Activated T-cell treated with anti-CD3 and anti-CD28 coated beads for 24 hours (primary cell): ENCODE measurements at places on chromosomes 12 and 14.

DNA sequence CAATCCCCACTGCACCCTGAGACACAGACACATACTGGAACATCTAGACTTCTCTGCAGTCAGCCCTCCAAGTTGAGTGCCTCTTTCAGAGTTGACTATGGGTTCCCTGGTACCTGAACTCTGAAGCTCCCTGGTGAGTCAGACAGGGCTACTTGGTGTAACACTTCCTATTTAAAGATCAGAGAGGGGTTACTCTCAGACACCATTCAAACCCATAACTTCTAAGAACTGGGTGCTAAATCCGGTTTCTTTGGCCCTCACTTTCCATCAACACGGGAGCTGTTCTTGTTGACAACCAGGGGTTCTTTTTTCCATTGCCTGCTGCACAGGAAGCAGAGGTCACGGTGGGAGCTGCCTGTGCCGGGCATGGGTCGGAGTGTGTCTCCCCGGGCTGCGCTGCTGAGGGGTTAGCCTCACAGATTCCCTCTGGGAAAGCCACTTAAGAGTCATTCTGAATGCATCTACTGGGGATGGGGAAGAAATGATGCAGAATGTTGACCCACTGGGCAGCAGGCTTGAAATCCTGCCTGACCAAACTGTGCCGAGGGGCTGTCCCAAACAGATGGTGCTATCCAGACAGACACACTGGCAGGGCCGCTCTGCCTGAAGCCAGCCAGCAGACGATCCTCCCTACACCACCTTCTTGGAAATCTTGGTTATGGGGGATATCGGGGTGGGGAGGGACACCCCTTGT lies 74.1 kb downstream of the PITPNM2 start:
- DNase-seq: peak; percentile 58

- DNase-seq: no peak
Measured at GRCh38 chr12:24233519-24234246, 284.2 kb upstream of the SOX5 start.

GRCh38 chr14:23302290-23303225 lies at the start of gene PPP1R3E:
PPP1R3E (minus strand) TSS chr14:23302859; CDS start chr14:23302576, 283 bp downstream.
- peak; percentile 79 for DNase-seq

DNA sequence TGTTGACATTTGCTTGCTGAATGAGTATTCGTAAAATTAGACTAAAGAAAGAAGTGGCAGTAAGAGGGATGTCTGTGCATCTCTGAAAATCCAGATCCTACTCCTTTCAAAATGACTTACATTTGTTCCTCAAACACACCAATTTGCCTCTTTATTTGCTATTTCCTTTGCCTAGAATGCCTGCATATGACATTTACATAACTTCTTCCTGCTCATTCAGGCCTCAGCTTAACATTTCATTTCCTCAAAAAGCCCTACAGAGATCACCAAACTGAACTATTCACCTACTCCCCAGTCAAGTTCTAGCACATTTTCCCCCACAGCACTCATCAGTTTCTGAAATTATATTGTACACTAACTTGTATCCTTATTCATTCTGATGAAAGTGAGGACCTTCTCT lies 907.2 kb downstream of the LRFN5 start:
- DNase-seq: no peak

DNA sequence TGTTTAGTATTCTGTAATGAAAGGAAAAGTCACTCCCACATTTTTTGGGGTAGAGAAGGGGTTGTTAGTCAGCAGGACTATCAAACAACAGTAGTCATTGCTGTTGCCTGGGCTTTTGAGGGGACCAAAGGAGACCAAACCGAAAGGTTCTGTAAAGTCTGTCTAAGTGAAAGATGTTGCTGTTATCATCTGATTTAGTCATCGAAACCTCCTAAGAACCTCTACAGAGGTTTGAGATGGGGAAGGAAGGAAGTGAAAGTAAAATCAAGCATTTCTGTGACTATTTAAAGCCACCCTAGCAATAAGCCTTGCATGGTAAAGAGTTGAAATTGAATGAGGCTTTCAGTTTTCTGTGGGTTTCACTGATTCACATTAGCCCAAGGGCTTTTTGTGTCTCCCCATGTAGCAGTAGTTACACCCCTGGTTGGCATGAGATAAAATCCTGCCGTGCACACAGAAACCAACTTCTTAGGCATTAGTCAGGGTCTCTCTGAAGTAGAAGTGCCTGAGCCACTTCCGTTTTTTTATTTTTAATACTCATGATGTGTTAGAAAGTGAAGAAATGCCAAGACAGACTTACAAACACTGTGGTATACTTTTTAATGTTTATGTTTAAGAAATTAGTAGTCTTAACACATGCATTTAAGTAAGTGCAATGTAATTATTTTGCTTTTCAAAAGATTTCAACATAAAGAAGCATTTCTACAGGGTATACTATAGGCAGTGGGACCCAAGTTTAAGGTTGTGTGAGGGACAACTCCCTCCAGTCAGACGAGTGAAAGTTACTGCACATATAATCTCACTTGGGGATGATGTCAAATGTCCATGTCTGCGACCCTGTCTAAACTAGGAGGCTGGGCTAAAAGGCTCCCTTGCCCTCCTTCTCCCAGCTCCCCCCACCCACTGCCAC lies 50.4 kb downstream of the DYRK2 start:
- DNase-seq: peak; percentile 67

GRCh38 chr12:77377116-77377515 lies 311.7 kb upstream of the E2F7 start:
- DNase-seq: no peak

GRCh38 chr14:30312214-30312613 lies 246.7 kb upstream of the G2E3 start:
- DNase-seq: no peak

- DNase-seq: no peak
Measured at GRCh38 chr12:3342051-3342450, 149.0 kb upstream of the PRMT8 start.

- no peak for DNase-seq
Measured at GRCh38 chr14:70955543-70956480, 48.6 kb downstream of the PCNX1 start.

GRCh38 chr14:102819747-102820330 lies 42.6 kb downstream of the TRAF3 start:
- DNase-seq: no peak

GRCh38 chr12:10554756-10555481 lies 49.2 kb downstream of the EIF2S3B start:
- no peak for DNase-seq

GRCh38 chr14:61524211-61524806 lies 171.0 kb upstream of the HIF1A start:
- DNase-seq: no peak

GRCh38 chr12:57046947-57047890 lies 2.7 kb downstream of the MYO1A start:
- peak; percentile 40 for DNase-seq

- DNase-seq: peak; percentile 62
Measured at GRCh38 chr12:124636138-124636978, 68.9 kb upstream of the NCOR2 start.

- no peak for DNase-seq
Measured at GRCh38 chr14:104145826-104146601, 7.6 kb downstream of the KIF26A start.

DNA sequence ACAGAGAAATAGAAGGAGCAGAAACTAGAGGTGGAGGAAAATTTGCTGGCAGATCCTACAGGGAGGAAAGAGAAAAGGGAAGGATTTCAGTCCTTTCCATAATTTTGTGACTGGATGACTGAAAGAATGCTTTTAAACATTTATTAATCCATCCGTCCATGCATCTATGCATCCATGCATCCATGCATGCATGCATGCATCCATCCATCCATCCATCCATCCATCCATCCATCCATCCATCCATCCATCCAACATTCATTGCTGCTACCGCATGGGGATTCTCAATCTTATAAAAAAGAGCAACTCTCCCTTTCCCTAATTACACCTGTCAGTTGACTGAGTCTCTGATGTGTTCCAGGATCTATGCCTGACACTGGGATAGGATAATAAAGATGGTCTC lies 55.7 kb upstream of the NR2C1 start:
- no peak for DNase-seq

GRCh38 chr12:128978067-128978466 lies 124.8 kb downstream of the GLT1D1 start:
- DNase-seq: no peak

GRCh38 chr12:112839386-112839972 lies 47.9 kb downstream of the RPH3A start:
- no peak for DNase-seq

DNA sequence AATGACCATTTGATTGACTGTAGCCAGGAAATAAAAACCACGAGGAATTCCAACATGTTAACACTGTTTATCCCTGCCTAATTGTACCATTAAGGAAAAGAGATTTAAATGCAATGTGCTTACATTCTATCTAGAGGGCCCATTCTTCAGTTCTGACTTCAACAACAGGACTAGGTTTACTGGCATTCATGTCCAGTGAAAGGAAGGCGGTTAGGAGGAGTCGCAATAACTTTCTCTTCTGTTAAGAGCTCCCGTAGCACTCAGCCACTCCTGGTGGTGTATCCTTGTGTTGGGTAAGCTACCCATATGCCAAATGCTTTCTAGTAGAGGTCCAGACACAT lies 154.7 kb downstream of the STXBP6 start:
- no peak for DNase-seq

GRCh38 chr14:79724934-79725717 lies 486.2 kb downstream of the DIO2 start:
- DNase-seq: no peak

DNA sequence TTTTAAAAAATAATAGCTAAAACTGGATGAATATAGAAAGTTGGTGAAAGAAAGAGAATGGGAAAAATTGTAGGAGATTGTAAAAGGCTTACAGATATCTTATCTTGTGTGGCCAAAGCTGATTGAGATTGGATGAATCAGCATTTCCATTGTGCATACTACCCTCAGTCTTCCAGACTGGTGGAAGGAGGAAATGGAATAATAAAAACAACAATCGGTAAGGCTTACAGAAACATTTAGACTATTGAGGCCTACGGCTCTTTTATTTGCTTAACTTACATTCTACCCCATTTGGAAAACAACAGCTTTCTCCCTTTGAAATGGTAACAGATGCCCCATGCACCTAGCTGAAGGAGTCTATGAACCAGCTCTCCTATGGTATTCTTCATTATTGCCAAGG lies 129.8 kb downstream of the PTPRB start:
- no peak for DNase-seq

GRCh38 chr12:106747973-106748436 lies 26.5 kb upstream of the RIC8B start:
- DNase-seq: no peak

DNA sequence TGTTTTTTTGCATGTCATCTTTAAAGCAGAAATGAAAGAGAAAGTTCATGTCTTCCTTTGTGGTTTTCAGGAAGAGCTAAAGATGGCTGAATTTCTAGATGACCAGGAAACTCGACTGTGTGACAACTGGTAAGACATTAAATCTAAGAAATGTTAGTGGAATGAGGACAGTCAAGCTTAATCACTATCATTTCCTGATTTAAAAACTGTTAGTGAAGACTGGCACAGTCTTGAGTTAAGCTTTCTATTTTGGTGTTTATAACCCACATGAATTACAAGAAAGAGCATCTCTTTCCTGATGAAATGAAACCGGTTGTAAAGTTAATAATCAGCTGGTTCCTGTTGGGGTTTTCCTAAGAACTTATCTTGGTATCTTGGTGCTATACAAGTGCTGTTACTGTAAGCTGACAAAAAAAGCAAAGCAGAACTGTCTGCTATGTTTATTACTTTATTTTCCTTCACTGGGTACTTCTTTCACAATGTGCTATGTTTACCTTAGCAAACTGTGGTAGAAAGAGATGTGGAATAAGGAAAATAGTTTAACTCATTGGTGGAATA lies 5.2 kb downstream of the TRAFD1 start:
- DNase-seq: no peak

DNA sequence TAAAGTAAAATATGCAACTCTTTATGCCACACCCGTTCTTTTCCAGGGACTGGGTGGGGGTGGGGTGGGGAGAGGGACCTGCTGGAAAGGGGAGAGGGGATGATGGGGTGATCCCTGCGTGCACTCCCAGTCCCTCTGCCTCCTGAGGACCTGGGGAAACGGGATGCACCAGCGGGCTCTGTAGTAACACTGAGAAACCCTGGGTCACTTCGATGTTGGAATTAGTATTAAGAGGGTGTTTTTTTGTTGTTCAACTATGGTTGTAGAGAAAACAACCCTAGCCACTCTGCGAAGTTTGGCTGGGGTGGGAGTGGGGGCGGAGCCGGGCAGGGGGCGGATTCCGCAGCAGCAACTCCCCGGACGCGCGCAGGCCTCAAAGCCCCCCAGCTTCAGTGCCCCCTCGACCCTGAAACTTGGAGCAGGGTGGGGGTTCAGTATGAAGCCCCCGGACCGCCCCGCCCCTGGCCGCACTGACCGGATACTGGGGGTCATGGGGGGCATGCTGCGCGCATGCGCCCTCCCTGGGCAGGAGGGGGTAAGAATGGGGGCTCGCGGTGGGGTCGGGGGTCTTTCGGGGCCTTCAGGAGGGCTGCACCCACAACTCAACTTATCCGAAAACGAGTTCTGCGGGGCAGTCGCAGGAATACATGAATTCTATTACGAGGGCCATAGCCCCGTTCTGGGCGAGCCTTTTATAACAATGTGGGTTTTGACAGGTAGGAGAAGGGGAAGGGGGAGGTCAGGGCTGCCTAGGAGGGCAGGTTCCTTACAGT lies 1.3 kb upstream of the ARHGEF25 start:
- DNase-seq: no peak

DNA sequence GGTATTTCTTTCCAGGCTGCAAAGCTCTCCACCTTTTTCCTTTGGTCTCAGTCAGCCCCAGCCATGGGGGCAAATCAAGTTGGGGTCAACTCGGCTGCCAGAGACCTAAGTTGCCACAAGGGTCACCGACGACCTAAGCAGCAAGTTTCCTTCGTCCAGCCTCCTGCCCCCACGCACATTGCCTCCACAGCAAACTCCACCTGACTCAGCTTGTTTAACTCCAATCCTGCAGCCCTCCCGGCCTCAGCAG lies 767 bp upstream of the KCNMB4 start:
- DNase-seq: no peak

GRCh38 chr12:111840807-111841206 lies 1.2 kb upstream of the MAPKAPK5 start:
- no peak for DNase-seq

GRCh38 chr12:13082861-13083260 lies 20.6 kb downstream of the GSG1 start:
- DNase-seq: no peak

- DNase-seq: no peak
Measured at GRCh38 chr12:57094208-57095160, 5.6 kb downstream of the NAB2 start.

DNA sequence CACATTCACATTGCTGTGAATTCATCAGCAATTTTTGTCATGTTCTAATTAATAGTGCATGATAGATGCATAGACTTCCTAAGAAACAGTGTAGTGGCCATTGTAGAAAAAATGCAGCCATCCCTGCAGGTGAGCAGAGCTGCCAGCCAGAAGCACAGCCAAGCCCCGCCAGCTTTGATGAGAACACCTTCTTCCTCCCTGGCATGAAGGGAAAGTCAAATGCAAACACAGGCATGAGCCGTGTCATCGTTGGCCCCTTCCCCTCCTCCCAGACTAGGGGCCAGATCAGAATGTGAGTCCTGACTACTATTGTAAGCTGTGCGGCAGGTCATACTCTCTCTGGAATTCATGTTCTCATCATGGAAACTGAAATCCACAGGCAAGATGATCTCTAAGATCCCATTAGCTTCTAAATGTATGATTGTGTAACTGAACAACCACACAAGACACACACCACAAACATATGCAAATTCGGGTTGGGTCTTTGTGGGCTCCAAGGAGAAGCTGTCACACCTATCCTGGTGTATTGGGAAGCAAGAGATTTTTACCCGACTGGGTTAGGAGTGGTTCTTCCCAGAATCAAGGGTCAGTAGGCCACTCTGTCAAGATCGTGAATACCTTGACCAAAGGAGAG lies 2.8 kb upstream of the AQP2 start:
- DNase-seq: no peak

GRCh38 chr14:76846331-76847047 lies 20.3 kb downstream of the LRRC74A start:
- no peak for DNase-seq

- DNase-seq: peak; percentile 83
Measured at GRCh38 chr12:121776190-121777098, 17.0 kb downstream of the RHOF start.
